Occipital lobe (tissue), 3 donors: ENCODE measurements at places on chromosomes 2 and 18.
A peak's percentile ranks its signal among the peaks of the same experiment; 100 is the strongest.

DNA sequence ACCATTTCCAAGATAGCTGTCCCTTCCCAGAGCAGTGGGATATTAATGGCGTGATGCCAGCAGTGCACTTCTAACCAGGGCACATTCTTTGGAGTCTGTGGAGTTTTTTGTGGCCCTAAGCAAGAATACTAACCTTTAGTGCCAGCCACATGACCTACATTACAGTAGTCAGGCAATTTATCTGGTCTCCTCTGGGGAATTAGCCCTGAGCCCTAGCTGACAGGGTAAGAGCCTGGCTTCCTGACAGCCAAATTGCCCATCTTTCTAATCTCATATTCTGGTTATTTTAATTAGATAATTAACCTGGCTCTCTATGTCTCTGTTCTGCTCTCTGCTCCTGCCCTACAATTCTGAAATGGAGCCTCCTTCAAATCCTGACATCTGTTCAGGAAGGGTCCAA, 5.2 kb downstream of the PFN4 start:
- no peak for DNase-seq

GRCh38 chr18:6257950-6258349, 156.8 kb downstream of the L3MBTL4 start:
- DNase-seq = no peak

DNA sequence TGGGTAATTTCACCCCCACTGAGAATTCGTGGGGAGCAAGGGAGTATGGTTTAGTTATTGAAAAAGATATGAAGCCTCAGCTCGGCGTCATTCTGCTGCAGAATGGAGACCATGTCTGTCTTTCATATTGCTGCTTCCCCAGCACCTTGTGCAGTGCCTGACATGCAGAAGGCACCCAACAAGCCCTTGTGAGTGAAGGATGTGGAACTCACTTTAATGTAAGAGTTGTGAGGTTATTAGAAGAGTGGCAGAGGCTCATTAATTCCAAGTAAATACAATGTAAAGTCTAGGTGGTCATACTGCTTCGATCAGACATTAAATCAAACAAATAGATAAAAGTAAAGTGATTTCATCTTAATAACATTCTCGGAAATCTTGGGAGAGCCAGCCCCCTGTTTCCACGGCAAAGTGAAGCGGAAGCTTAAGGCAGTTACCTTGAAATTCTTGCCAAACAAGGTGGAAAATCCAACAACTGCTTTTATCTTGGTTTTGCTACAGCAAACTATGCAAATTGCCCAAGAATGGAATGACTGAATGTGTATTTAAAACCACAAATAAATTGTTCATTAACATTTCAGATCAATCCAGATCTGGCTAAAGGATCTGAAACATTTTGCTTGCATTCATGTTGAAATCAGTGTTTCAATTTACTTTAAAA, 9.6 kb downstream of the CFAP221 start:
- no peak for DNase-seq

DNA sequence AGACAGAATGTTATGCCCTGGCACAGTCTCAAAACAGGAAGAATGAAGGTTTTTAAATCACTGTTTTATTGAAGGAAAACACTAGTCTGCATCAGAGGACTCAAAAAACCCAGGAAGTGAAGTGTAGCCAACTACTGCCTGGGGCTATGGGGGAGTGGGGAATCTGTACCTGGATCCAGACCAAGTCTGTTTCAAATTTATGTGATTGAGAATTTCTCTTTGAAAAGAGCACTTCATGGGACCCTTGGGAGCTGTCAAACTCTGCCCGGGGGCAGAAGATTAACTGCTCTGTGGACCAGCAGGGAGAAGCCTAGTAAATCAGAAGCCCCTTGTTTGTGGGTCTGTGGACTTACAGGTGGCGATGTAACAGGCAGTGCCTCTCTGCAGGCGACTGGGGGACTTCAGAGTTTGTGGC, 45.3 kb upstream of the TANC1 start:
- no peak for DNase-seq

- DNase-seq = peak; percentile 30
Measured at GRCh38 chr2:219178377-219179175, 501 bp downstream of the RETREG2 start.

DNA sequence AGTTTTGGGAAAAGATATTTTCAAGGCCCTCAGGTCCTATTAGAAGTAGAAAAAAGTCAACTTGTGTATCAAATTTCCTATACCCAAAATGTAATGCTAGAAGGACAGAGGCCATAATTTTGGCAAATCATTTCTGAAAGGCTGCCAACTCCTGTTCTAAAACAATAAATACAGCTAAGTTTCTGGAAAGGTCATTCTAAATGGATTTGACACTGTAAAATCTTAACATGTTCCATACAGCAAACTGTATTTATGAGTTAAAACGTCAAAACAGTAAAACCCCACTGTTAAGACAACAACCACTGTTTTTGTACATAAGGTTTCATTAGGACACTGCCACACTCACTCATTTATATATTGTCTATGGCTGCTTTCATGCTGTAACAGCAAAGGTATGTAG, 9.7 kb downstream of the FAM98A start:
- DNase-seq = no peak

DNA sequence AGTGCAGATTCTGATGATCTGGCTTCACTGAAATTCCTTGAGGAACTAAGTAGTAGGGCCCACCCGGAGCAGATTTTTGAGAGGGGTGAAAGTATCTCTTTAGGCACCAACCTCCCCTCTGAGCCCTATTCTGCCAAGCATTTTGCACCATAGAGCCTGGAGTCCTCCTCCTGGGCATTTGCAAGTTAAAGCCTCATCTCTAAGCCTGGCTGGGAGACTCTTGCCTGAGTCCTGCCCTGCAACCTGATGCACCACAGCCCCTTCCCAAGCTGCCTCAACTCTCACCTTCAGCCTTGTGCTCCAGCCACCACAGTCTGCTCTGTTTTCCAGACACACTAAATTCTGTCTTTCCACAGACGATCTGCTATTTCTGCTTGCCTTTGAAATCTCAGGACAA, 79.6 kb upstream of the PKDCC start:
- no peak for DNase-seq

GRCh38 chr2:238425979-238426567, 654 bp upstream of the ASB1 start:
- DNase-seq = no peak

- no peak for DNase-seq
Measured at GRCh38 chr2:17608251-17608650, 67.8 kb downstream of the VSNL1 start.

GRCh38 chr2:130727286-130727924, 1.5 kb upstream of the GPR148 start:
- peak; percentile 82 for DNase-seq

DNA sequence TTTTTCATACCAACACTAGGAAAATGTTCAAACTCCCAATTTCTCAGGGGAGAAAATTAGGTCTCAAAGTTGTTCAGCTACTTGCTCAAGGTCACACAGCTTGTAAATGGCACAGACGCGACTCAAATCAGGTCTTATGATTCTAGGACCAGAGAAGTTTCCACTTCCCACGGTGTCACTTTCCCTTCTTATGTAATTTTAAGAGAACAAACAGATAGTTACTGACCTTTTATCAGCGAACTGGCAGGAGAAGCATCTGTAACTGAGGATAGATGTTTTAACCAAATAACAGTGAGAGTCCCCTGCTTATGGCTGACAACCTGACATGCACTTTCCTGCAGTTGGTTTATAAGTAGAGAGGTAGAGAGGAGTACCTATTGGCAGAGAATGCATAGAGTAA, 2.1 kb upstream of the KCNJ3 start:
- no peak for DNase-seq

DNA sequence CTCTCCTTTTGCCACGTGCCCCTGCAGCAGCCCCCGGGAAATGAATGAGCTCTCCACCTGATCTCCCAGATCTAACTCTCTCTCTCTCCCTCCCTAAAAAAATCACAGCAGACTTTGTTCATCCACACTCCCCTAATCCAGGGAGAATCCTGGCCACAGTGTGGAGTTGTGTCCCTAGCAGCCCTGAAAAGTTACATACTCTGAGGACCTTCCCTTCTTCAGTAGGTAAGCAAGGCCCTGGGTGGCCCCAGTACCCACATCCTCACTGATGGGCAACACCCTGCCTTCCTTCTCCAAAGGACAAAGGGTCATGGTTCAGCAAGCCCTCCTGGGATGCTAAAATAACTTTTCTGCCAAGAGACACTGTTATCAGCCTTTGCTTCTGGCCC, 76.9 kb upstream of the GLI2 start:
- DNase-seq = no peak

- DNase-seq = no peak
Measured at GRCh38 chr18:79522451-79523205, 126.9 kb downstream of the NFATC1 start.

- DNase-seq = no peak
Measured at GRCh38 chr18:63470751-63471150, 6.0 kb upstream of the SERPINB5 start.

- no peak for DNase-seq
Measured at GRCh38 chr2:118687698-118688097, 159.8 kb downstream of the EN1 start.

- DNase-seq = no peak
Measured at GRCh38 chr2:74618410-74619083, 29.6 kb downstream of the M1AP start.

DNA sequence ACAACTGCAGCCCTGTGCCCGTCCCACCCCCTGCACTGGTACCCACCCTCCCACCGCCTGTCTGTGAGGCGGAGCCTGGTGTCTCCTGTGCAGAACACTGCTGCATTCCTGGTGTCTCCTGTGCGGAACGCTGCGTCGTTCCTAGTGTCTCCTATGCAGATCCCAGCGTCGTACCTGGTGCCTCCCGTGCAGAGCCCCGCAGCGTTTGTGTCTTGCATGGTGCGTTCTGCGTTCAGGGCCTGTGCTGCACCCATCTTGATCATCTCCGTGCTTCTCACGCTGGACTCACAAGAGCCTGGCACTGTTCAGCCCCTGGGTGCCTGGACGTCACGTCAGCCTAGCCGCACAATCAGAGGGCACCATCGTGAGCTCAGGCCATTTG, 248.6 kb upstream of the SALL3 start:
- DNase-seq = no peak

DNA sequence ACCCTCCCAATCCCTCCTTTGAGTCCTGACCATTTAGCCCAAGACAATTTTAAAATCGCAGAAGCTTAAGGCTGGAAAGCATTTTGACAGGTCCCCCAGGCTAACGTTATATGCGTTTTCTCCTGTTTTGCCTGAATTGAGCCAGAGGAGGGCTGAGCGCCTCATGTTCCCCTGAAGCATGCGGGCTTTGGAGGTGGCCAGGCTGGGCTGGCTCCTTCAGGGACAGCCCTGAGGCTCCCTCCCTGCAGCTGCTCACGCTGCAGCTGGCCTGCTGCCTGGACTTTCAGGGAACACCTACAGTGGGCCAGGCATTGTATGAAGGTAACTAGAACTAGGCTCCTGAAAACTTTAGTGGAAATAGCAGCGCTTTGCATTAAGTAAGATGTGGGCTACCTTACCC, 179.2 kb downstream of the ACKR3 start:
- DNase-seq = no peak

- no peak for DNase-seq
Measured at GRCh38 chr18:51195451-51196117, 1.9 kb downstream of the MEX3C start.

DNA sequence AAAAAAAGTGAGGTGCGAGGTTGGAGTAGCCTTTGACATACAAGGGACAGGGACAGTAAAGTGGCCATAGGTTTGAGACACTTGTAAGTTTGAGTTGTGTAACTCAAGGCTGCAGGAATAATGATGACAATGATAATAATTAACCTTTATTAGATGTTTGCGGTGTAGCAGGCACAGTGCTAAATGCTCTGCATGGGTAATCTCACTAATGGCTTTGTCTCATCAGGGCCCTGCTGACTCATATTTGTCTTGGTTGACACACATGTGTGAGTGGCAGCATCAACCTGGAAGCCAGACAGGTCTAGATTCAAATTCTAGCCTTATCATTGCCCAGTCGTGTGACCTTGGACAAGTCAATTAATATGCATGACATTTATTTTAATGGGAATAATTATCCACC, 126.2 kb downstream of the FSHR start:
- DNase-seq = no peak

DNA sequence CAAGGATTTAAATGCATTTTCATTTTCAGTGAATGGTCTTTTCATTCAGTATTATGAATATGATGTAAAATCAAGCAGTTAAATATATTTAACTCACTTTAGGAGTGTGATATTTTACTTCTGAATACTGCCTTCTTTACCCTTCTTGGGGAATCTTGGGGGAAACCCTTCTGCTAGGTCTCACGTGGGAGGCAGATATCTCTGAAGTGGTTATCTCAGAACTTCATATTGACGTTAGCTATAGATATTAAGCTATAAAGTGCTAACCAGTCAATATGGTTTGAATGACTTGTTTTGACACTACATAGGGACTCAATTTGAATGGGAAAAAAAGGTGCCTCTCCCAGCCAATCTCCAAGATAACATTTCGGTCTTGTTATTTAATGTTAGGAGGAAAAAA, 9.8 kb downstream of the REL start:
- no peak for DNase-seq

- DNase-seq = no peak
Measured at GRCh38 chr2:128590309-128591021, 271.8 kb upstream of the HS6ST1 start.

DNA sequence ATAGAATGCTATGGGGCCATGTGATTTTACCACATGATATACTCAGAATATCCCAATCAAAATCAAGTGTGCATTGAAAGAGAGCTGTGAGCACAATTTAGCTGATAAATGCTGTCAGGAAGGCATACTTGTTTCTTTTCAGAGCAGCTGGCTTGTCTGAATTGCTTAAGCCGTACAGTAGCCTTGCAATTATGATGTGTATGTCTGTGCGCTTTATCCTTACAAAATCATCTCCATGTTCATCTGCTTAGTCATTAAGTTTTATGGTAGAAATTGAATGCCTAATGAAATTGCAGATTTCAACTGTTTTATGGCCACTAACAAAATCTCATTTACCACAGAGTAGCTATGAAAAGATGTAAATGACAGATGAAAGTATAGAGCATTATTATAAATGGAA, 346.0 kb upstream of the DLGAP1 start:
- DNase-seq = no peak

- no peak for DNase-seq
Measured at GRCh38 chr2:189369566-189369965, 71.7 kb upstream of the WDR75 start.
